ENCODE measurements at places on chromosomes 7 and 10. TPM values are rescaled to one million over a fixed set of nuclear protein-coding genes. Genes with fewer than 3 reads are reported as not detected.

DPP6 gene
- not detected for total RNA-seq

DNA sequence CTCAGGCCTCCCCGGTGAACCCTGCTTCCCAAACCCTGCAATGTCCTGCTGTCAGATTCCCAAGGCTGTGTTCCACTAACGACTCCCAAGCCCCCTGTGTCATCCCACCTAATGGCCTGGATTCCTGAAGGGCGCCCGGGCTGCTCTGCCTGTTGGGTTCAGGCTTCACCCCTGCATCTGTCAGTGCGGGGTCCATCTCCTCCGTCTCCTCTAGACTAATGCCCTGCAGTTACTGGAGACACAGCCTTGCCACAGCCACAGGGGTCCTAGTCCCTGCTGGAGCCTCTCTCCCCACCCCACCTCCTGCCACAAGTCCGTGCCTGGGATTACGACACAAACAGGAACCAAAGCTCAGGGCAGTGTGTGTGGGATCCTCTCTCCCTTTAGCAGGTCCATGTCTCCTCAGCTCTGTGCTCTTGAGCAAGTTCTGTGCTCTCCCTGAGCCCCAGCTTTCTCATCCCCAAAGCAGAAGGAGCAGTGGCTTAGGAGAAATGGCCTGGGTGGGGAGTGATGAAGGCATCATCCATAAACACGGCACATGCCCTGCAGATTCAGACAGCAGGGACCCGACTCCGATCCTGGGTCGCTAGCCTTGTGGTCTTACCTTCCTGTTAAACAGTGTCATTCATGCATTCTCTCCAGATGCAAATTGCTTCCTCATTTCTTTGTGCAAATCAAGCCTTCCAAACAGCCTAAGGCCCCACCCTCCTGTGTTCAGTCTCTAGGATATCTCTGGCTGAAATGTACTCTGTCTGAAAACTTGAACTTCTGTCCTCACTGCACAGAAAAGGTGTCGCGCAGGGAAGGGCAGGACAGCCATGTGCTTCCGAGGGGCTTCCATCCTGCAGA is 8.2 kb upstream of the RBP3 start:
- DNase-seq, result no peak
- no peaks in the 10 kb centered on the region for H3K4me1 ChIP-seq
- H3K27ac ChIP-seq, result no peak overlapping the region
- peaks cover 5% of the 10 kb centered on the region for H3K27me3 ChIP-seq
- no peaks in the 10 kb centered on the region for H3K36me3 ChIP-seq

DNA sequence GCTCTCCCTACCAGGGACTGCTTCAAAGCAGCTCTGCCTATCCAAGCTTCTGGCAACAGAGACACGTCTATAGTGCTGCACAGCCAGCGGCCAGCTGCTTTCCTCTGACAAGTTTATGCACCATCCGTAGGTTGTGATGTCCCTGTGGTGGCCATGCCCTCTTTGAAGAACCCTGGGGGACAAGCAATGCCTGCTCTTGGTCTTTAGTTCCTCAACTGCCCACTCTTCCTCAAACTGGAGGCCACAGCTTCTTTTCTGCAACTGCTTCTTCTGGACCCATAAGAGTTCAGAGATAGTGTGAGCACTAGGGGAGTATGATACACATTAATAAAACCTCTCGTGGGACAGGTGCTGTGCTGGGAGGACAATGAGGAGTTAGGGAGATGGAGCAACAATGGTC is 164.9 kb downstream of the ELMO1 start:
- no peak overlapping the region for H3K27ac ChIP-seq
- peaks cover 41% of the 10 kb centered on the region for H3K4me1 ChIP-seq
- no peaks in the 10 kb centered on the region for H3K27me3 ChIP-seq
- DNase-seq, result no peak
- H3K36me3 ChIP-seq, result peaks cover 10% of the 10 kb centered on the region

- no peak overlapping the region for H3K4me3 ChIP-seq
- DNase-seq, result no peak
- H3K36me3 ChIP-seq, result no peaks in the 10 kb centered on the region
- no peaks in the 10 kb centered on the region for H3K4me1 ChIP-seq
- no peaks in the 10 kb centered on the region for H3K27me3 ChIP-seq
Observed at GRCh38 chr7:46774515-46774914, 807.4 kb downstream of the TNS3 start.

GRCh38 chr10:136465-136762 is 1.2 kb downstream of the ZMYND11 start:
- no peaks in the 10 kb centered on the region for H3K36me3 ChIP-seq
- H3K4me1 ChIP-seq, result peaks cover 25% of the 10 kb centered on the region
- H3K27ac ChIP-seq, result peak overlapping the region; percentile 79

DNA sequence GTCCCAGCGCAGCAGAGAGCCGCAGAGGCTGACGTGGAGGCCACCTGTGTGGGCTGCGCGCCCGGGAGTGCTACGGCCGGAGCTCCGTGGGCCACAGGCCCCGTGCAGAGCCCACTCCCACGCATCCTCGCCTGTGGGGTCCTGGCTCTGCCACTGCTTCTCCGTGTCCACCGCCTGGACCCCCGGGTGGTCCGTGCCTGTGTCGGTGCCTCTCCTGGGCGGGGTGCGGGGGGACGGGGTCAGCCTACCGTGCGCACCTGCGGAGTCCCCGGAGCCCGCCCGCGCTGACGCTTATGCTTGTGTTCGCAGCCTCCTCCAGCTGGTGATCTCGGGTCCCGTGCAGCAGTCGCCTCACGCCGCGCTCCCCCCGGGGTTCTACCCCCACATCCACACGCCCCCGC is 7.8 kb upstream of the ZNF853 start:
- peaks cover 14% of the 10 kb centered on the region for H3K36me3 ChIP-seq
- H3K4me3 ChIP-seq, result no peak overlapping the region
- peaks cover 1% of the 10 kb centered on the region for H3K27me3 ChIP-seq
- no peak for DNase-seq
- no peaks in the 10 kb centered on the region for H3K4me1 ChIP-seq
